ENCODE measurements at places on chromosomes 12 and 14.

DNA sequence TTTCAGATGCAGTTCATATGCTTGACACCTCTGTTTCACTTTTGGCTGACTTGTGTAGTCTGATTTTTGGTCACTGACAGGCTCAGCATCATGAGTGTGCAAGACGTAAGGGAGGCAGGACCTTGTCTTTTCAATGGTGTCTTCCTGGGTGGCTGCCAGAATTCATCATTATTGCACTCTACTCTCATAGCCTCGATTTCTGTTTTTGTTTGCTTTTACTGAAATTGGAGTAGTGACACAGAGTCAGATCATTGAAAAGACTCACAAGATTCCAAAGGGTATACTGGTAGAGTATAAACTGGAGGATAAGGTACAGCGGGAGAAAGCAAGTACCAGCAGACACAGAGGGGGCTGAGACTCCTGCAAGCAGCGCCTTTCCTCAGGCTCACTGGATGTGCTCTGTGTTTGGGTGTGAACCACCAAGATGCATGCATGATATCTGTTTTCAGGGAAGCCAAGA is 126.3 kb upstream of the FGD4 start:
- DNase-seq = no peak

GRCh38 chr14:63647696-63648410 is 6.2 kb upstream of the WDR89 start:
- peak; percentile 62 for DNase-seq

DNA sequence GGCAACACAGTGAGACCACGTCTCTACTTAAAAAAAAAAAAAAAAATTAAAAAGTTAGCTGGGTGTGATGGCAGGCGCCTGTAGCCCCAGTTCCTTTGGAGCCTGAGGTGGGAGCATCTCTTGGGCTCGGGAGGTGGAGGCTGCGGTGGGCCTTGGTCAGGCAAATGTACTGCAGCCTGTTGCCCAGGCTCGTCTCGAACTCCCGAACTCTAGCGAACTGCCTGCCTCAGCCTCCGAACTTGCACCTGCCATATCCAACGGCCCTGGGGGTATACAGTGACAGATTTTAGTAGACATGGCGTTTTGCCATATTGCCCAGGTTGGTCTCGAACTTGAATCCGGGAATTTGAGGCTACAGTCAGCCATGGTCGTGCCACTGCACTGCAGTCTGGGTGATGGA is 195.4 kb downstream of the ALG10 start:
- DNase-seq = no peak

GRCh38 chr12:55642267-55642666 is 5.6 kb downstream of the OR10P1 start:
- DNase-seq = peak; percentile 82

DNA sequence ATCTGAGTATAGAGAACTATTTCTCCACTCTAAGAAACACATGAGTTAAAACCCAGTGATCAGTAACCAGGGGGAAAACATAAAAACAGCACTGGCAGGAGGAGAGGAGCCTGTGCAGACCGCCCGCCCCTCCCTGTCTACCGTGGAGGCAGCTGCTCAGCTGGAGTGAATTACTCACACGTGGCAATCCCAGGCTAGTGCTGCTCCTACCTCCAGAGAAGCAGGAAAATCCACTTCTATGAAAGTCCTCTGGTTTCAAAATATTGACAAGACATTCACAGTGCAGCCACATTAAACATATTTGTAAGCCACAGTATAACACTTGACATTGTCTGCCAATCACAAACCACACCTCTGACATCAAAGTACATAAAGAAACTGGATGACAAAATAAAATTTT is 16.7 kb downstream of the TMEM132D start:
- DNase-seq = no peak

- DNase-seq = no peak
Measured at GRCh38 chr12:70165450-70165849, 77.8 kb upstream of the CNOT2 start.

- DNase-seq = no peak
Measured at GRCh38 chr14:32426028-32426427, 96.9 kb downstream of the AKAP6 start.

GRCh38 chr12:107229827-107230226 is 136.5 kb upstream of the CRY1 start:
- DNase-seq = no peak

DNA sequence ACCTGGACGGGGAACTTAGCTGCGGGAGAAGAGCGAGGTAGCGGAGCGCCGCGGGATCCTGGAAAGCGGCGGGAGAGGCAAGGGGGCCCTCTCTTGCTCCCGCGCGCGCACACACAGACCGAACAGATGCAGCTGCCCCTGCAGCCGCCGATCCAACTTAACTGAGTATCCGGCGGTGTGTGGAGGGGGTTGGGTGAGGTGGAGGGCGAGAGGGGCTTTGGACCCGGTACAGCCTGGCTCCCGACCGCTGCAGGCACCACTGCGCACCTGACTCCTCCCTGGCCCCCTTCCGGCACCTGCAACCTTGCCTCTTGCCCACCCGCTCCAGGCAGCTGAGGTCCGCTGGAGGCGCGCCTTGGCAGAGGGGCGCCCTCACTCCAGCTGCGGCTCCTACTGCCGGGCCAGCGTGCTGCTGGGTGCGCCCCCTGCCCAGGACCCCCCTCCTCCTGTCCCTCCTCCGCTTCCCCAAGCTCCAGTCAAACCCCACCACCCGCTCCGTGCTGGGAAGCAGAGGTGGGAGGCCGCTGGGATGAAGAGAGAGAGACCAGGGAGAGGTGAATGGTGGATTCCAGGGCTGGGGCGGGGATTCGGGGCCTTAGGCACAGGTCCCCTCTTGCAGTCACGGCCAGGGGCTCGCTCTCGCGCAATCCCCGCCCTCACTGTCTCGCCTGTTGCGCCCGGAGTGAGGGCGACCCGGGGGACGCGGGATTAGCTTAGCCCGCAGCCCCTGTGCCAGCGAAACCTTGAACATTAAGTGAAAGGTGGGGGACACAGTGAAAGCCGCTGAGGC is 2.6 kb downstream of the DIO3 start:
- DNase-seq = no peak

GRCh38 chr14:61102549-61103466 is 121.8 kb downstream of the SLC38A6 start:
- DNase-seq = no peak

GRCh38 chr14:42192738-42193653 is 586.3 kb downstream of the LRFN5 start:
- no peak for DNase-seq

- no peak for DNase-seq
Measured at GRCh38 chr14:75842551-75842950, 139.2 kb downstream of the TGFB3 start.

GRCh38 chr12:121570467-121571283 is 10.1 kb downstream of the KDM2B start:
- DNase-seq = no peak

- no peak for DNase-seq
Measured at GRCh38 chr12:77572371-77572770, 258.3 kb upstream of the NAV3 start.

- DNase-seq = no peak
Measured at GRCh38 chr12:2009623-2010022, 5.4 kb upstream of the DCP1B start.

DNA sequence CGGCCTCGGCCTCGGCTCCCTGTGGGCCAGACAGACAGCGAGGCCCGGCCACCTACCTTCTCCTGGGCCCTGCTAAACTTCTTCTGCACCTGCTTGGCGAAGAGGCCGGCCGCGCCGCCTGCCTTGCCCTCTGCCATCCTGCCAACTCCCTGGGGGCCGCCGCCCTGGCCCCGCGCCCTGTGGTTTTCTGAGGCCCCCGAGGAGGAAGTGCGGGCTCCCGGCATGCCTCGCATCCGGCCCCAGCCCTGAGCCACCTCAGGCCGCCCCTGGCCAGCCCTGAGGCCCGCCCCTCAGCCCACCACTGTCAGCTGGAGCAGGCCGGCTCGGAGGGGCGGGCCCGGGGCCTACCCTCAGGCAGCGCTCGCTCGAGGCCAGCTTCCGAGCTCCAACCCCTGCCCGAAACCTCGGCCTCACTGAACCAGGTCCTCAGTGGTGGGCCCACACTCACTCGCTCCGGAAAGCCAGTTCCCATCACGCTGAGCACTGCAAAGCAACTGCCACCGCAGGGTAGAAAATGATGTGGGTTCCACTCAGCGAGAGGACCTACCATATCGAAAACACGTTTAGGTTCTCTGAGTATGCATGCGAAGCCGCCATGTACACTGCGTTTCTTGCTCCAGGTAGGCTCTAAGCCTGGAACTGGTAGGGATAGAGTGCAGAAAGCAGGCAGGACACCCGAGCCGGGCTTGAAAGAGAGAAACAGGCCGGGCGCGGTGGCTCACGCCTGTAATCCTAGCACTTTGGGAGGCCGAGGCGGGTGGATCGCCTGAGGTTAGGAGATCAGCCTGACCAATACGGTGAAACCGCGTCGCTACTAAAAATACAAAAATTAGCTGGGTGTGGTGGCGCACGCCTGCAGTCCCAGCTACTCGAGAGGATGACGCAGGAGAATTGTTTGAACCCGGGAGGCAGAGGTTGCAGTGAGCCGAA is at the start of gene BIN2:
Gene BIN2 (minus strand): TSS at position 209 of the 930 bp plus-strand sequence. CDS start 72 bp downstream, at position 137.
- peak; percentile 44 for DNase-seq

DNA sequence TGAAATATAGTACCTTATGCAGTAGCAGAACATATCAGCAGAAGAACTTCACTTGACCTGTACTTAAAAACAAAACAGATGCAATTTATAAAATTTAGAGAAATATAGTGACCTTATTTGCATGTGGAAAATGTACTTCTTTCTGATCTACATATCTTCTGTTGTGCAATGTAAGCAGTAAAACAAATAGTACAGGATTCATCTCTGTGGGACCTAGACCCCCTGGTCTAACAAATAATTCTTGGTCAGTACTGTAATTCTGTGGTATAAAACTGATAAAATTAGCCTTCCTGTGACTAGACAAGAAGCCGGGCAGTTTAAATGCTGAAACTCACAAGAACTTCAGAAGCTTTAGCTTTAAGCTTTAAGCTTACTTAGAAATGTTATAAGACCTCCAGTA is 21.6 kb downstream of the HIF1A start:
- DNase-seq = no peak

DNA sequence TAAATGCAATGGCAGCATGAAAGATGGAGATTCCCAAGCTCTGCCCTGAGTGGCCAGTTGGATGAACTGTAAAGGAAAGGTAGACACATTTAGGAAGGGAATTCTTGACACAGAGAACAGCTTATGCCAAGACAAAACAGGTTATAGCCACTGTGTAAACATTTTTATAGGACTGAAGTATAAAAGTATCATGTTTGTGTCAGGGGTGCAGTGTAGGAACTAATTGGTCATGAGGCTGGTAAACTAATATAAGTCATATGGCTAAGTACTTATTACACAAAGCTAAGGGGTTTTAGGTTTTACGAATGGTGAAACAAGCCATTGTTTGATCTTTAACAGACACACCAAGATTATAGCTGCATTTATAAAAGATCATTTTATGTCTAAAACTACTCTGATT is 207.7 kb upstream of the SLC16A7 start:
- DNase-seq = no peak

DNA sequence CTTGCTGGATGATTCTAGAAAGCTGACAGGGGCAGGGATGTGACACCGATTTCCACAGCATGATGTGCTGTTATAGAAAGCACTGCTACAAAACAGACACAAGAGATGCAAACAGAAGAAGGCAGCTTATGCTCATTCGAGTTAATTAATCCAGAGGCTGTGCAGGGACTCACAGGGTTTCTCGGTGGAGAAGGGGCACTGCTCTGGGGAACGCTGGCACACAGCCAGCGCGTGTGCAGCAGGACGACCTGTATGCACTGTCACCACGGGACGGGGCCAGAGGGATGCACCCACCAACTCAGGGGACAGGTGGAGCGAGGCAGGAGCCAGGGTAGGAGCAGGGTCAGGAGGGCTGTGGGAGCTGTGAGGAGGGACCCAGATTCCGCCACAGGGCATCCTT is 143.5 kb downstream of the RIMBP2 start:
- no peak for DNase-seq

- DNase-seq = no peak
Measured at GRCh38 chr12:51666696-51667095, 75.7 kb downstream of the SCN8A start.

- DNase-seq = no peak
Measured at GRCh38 chr14:56185992-56186391, 67.8 kb downstream of the PELI2 start.

DNA sequence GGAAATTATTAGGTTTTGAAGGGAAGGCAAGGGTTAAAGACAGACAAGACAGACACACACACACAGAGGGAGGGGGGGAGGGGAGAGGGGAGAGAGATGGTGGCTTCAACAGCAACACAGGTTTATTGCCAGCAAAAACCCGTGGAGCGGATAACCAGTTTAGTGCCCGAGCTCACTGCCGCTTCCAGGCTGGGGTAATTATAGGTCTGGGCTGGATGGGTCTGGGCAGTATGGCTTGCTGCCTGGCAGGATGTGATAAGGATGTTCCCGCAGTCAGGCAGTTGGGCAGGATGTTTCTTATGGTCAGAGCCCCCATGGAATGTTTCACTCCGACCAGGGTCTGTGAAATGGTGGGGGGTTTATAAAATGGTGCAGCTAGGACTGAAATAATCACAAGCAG is 4.4 kb upstream of the TDRD9 start:
- DNase-seq = no peak

DNA sequence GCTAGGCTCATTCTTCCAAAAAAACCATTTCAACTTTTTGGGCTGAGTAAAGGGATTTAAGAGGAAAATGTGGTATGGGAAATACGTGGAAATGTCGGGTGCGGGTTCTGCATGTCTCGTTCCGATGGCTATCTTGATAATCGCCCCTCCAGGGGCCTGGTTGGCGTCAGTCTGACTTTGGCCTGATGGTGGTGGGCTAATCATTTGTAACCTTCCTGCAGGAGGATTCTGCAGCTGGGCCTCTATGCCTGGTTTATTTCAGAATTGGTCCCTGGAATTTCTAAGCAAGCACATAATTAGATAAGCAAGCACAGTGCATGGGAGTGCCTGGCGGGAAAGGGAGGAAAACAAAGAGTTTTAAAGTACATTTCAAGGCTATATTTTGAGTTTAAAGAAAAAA is 14.8 kb upstream of the SLC4A8 start:
- DNase-seq = no peak

DNA sequence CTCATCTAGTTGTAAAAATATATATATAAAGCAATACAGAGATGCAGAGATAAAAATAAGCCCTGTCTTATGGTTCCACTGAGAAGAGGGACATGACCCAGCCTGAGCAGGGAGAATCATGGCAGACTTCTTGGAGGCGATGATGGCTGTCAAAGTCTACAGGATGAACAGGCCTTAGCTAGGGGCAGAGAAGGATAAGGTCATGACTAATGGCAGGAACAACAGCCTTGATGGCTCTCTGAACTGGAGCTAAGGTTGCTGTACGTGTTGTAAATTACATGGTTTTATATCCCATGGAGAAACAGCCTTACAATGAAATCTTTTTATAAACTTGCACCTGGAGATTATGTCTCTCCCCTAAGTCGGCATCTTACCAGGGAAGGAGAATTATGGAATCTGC is 32.4 kb downstream of the FOXN3 start:
- no peak for DNase-seq

Measured in inflammatory macrophage treated with lipopolysaccharide for 1 hour (primary cell).